ENCODE measurements at places on chromosomes 5 and 9.

GRCh38 chr5:37664551-37664950 is 175.3 kb downstream of the GDNF start:
- DNase-seq: no peak

GRCh38 chr5:33167541-33167940 is 273.2 kb upstream of the TARS1 start:
- DNase-seq: no peak

GRCh38 chr9:131732061-131732526 is 7.8 kb downstream of the RAPGEF1 start:
- DNase-seq: no peak

DNA sequence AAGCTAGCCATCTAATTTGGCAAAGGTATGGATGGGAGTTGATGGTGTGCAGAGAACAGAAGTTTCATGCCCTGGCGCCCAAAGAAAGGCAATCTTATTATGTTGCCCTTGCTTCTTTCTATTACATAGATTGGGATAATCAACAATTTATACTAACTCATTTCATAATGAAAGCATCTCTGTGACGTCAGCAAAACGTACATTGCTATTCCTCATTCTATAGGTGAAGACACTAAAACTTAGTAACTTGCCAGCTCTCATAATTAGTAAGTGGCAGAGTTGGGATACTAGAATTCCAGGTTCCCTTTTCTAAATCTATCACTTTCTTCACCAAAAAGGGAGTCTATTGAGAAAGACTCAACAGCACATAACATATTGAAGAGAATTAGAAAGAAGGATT is 374.8 kb downstream of the NR2F1-AS1 start:
- DNase-seq: no peak

- DNase-seq: no peak
These were observed 28.0 kb upstream of the ADAM19 start for GRCh38 chr5:157603333-157604190.

- DNase-seq: no peak
These were observed 4.2 kb upstream of the DELE1 start for GRCh38 chr5:141919218-141920119.

GRCh38 chr5:33300209-33300742 is 140.5 kb upstream of the TARS1 start:
- no peak for DNase-seq

- no peak for DNase-seq
These were observed 45.5 kb downstream of the SPOCK1 start for GRCh38 chr5:137453483-137454080.

DNA sequence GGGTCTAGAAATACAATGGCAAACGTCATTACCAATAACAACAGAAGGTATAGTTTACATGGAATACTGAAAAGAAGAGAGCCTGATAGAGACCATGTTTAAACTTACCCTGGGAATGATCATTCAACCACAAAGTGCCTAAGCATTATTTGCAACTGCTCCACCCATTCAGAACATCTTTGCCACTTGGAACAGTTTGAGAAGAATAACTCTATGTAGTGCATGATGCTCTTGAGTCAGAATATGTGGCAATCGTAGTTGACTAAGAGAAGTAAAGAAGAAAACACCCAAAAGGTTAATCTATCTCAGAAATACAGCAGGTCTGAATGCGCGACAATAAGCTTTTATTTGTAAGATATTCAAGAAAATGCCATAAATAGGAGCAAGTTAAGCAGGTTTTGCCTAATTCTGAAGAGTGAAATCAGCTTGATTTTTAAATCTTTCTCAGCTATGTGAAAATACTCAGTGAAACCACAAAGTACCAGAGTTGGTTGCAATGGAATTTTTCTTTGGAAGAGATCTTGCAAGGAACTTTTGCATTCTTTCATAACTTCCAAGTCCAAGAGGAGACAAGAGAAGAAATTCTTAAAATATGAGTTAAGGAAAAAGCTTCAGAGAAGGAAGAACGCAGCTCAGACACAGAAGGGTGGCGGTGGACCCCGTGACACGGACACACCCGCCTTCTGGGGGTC is 64.3 kb downstream of the HABP4 start:
- no peak for DNase-seq

DNA sequence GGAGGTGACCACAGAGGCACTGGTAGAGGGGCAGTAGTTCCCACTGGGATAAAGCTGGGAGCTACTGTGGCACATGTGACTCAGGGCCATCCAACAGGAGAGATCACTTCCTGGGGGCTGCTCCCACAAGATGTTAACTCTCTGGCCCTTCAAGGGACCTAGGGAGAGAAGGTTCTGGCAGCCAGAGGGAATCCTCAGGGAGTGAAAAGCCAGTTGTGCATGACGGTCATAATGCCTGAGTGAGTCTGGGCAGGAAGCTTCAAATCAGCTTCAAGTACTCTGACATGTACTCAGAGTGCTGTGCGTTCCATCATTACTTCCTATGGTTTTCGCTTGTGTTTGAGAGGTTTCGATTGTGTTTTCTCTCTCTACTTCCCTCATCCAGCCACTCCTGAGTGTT is 388.5 kb downstream of the GABRG2 start:
- DNase-seq: no peak

GRCh38 chr5:142849880-142850279 is 79.7 kb downstream of the ARHGAP26 start:
- DNase-seq: no peak

GRCh38 chr9:69617006-69617405 is 55.2 kb downstream of the APBA1 start:
- no peak for DNase-seq

- DNase-seq: no peak
These were observed 1652.4 kb upstream of the ACO1 start for GRCh38 chr9:30732060-30732459.

DNA sequence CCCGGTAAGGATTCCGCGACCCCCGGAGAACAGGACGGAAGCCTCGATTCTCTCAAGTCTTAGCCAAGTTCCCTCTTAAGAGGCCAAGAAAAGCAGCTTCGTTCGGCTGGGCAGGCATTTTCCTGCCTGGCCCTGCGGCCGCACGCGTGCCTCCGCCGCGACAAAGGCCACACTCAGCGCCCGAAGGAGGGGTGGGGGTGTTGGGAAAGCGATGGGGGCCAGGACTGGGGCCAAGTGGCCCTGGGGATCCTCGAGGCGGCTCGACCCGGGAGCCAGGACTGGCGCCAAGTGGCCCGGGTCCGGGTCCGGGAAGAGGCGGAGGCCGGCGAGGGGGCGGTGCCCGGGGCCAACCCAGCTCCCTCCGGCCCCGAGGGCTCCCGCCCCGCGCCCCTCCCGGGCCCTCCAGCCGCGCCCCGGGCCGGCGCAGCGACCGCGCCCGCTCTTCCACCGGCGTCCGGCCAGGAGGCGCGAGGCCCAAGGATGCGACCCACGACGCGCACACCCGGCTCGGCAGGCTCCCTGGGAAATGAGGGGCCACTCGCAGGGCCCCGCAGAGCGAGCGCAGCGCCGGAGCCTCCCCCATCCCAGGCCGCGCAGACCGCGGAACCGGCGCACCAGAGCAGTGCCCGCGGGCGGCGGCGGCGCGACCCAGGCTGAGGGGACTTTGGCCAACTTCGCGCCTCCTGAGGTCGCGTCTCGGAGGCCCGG is 756 bp downstream of the VAV2 start:
- DNase-seq: no peak

DNA sequence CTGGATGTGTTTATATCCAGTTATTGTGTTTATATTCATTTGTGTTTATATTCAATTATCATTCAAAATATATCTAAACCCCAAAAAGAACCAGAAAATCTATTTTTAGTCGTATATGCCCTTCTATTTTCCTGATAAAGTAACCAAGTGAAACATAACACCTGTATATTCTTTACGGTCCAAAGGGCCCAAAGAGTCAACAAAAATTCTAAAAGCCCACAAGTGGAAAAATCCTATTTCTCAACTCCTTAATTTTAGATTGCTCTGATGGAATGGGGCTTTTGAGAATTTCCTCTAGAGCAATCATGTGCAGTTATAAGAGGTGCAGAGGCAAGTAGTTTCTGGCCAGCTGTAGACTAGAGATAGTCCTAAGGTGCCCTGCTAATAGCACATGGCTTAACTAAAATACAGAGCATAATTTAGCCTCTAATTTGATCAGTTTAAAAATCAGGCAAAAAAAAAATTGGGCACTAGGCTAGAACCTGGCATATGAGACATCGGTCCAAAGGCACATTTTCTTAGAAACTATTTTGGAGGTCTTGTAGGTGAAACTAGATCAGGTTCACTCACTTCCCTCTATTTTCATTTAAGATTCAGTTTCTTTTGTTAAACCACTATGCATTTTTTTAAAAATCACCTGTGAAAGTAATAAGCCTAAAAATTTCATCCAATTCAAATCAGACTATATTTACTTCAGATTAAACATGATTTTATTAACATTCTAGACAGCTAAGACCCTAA is 256.0 kb downstream of the FBXL17 start:
- no peak for DNase-seq

- DNase-seq: no peak
These were observed 129.3 kb upstream of the LPCAT1 start for GRCh38 chr5:1652873-1653697.

DNA sequence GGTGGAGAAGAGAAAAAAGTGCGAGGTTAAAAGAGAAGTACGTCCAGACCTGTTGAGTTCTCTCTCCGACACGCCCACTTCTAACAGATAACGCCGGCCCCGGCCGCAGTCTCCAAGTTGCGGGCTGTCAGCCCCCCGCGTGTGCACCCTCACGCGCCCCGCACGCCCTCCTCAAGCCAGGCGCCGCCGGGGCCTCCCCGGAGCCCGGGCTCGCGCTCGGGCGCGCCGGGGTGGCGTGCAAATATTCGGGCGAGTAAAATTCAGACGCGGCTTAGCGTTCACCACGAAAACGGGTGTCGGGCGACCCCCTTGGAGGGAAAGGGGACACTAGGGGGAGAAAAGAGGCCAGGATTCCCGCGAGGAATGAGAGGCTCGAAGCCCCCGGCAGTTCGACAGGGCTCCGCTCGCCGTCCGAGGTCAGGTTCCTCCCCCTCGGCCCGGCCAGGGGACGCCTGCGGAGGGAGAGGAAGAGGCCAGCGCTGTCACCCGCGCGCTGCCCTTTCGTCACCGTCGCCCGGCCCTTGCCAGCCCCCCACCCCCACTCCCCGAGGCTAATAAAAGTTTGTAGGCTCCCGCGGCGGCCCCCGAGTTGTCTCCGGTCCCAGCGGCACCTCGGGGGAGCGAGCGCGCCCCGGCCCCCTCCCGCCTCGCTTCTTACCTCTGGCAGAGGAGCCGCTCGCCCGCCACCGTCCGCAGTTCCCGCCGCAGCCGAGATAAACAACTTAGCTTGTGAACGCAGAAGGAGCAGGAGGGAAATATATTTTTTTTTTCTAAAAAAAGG is 743 bp downstream of the NR3C1 start:
- no peak for DNase-seq

DNA sequence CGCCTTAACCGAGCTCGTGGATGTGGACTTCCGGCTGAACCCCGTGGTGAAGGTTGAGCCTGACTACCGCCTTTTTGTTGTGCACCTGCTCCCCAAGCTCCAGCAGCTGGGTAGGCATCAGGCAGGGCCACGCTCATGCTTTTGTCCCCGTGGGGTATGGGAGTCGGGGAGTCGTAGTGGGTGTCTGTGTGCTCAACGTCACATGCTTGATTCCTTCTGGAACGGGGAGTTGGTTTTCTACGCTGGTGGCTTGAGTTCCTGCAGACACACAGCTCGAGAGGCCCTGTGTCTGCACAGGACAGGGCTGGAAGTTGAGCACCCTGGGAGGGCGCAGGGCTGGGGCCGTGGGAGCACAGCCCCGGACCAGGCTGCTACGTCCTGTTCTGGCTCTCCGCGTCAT is 8.0 kb downstream of the CEP72 start:
- no peak for DNase-seq

DNA sequence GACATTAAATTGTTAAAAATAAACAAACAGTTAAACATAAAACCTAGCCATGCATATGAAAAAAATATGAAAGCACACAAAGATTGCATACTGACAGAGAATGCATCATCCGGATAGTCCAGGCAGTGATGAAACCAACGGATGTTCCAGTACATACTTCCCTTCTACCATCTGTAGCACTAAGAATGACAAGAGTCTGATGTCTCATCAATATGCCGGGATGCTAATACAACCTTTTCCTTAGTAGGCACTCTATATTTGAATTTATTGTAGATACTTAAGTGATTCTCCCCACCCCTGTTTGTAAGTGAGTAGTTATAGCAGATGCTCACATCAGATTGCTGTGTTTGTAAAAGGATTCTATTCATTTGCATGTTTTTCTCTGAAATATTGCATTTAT is 571.2 kb upstream of the WWC1 start:
- no peak for DNase-seq

DNA sequence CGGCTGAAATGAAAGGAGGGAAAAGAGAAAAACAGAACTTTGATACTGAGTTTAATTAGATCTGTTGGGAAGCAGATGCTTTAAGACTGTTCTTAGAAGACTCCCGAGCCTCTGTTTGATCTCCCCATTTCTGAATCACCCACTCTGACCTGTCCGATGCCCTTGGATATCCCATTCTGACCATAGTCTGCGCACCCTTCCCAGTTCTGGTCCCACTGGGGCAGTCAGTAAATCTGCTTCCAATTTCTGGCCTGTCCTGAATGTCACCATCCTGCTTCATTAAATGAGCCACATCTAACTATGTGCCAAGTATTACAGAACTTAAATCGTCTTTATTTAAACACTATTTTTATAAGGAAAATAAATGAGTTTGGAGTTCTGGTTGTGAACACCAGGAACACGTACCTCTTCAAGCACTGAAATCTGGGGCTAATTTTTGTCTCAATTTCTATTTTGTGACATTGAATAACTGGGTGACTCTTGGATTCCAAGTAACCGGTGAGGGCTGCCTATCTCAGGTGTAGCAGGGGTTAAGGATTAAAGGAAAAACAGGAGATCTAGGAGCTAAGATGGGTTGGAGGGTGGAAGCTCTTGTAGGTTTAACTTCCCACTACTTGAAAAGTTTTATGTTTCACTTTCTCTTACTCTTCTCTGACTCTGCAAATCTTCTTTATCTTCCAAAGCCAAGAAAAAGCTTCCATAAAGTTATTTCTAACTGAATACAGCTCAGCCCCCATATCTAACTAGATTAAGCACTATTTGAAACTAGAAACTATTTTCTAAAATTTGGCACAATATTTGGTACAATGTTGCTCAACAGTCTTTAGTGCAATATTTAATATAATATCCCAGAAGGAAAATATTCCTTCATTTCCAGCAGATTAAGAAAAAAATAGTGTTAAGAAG is 40.1 kb downstream of the ALDH1A1 start:
- DNase-seq: no peak

- no peak for DNase-seq
These were observed 101.6 kb downstream of the RFK start for GRCh38 chr9:76292658-76293057.

Measured in NCI-H524 treated with DMSO at 0.1 percent for 48 hours (cell line).